Germinal center (tissue), 1 donor: ENCODE measurements at places on chromosomes 2 and 18.

- no peak for DNase-seq
These were observed 1145.7 kb upstream of the NXPH2 start for GRCh38 chr2:139925903-139926302.

DNA sequence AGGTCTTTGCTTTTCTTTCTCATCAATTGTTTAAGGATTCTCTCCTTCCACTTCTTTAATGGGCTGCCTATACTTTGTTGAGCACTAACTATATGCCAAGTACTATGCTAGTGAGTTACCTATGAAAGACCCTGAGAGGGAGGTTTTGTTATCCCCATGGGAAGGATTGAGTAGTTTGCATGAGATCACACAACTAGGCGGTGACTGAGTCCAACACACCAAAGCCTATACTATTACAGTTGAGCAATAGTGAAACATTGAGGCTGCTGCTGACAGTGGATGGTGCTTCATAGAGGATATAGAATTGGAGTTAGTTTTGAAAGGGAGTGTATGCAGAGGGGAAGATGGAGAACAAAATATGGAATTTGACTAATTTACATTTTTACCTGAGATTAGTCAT, 15.8 kb downstream of the NABP1 start:
- no peak for DNase-seq

DNA sequence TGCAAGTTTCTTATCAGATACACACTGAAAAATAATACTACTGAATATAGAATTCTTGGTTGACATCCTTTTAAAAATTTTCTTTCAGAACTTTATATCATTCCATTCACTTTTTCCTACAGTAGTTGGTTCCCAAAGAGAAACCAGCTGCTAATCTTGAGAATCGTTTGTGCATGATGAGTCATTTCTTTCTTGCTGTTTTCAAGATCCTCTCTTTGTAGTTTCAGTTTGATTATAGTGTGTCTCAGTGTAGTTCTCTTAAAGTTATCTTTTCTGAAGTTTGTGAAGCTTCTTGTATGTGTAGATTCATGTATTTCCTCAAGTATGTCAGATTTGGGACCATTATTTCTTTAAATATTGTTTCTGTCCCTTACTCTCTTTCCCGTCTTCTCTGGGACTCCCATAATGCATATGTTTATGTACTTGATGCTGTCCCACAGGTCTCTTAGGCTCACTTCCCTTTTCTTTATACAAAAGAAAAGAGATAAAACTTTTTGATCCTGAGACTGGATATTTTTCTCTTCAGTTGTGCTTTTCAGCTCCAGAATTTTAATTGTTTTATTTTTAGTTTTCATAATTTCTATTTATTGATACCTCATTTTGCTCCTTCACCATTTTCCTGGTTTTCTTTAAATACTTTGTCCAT, 801.0 kb downstream of the TDRD15 start:
- DNase-seq, result no peak

- DNase-seq, result no peak
These were observed 48.5 kb downstream of the CDK15 start for GRCh38 chr2:201854841-201855240.

GRCh38 chr18:67525328-67526099, 9.0 kb upstream of the DSEL start:
- DNase-seq, result no peak

- no peak for DNase-seq
These were observed 235.6 kb downstream of the ALPK2 start for GRCh38 chr18:58393295-58393694.

DNA sequence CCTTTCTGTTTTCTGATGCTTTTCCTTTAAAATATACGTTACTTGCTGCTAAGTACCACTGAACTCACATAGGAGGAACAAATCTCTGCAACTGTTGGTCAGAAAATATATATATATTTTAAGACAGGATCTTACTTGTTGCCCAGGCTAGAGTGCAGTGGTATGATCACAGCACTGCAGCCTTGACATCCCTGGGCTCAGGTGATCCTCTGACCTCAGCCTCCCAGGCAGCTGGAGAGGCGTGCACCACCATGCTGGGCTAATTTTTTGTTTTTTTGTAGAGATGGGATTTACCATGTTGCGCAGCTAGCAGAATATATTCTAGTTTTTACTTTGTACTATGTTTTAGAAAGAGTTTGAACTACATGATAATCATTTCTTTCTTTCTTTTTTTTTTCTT, 51.5 kb downstream of the EHBP1 start:
- no peak for DNase-seq

GRCh38 chr2:98832172-98832571, 101.2 kb upstream of the MGAT4A start:
- no peak for DNase-seq

DNA sequence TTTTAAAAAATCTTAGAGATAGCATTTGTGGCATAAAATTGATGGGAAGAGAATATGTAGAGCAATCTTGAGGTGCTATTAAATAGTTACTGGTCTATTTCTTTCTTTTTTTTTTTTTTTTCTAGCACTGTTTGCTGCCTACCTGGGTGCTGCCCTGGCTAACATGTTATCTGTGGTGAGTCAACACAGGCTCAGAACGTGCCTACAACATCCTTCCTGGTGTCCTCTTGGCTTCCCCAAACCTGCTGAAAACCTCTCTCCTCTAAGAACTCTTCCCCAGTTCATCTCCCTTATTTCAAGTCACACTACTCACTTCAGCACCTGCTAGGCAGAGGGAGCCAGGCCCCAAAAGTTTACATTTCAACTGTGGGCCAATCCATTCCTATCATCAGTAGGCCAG, 45.1 kb upstream of the SLC14A1 start:
- DNase-seq, result no peak

- peak; percentile 44 for DNase-seq
These were observed 185.9 kb downstream of the PDE1A start for GRCh38 chr2:182240862-182241371.

- DNase-seq, result no peak
These were observed 179.4 kb downstream of the TXNL1 start for GRCh38 chr18:56458770-56459712.

- DNase-seq, result no peak
These were observed 107.8 kb downstream of the ZNF521 start for GRCh38 chr18:25244170-25244569.

DNA sequence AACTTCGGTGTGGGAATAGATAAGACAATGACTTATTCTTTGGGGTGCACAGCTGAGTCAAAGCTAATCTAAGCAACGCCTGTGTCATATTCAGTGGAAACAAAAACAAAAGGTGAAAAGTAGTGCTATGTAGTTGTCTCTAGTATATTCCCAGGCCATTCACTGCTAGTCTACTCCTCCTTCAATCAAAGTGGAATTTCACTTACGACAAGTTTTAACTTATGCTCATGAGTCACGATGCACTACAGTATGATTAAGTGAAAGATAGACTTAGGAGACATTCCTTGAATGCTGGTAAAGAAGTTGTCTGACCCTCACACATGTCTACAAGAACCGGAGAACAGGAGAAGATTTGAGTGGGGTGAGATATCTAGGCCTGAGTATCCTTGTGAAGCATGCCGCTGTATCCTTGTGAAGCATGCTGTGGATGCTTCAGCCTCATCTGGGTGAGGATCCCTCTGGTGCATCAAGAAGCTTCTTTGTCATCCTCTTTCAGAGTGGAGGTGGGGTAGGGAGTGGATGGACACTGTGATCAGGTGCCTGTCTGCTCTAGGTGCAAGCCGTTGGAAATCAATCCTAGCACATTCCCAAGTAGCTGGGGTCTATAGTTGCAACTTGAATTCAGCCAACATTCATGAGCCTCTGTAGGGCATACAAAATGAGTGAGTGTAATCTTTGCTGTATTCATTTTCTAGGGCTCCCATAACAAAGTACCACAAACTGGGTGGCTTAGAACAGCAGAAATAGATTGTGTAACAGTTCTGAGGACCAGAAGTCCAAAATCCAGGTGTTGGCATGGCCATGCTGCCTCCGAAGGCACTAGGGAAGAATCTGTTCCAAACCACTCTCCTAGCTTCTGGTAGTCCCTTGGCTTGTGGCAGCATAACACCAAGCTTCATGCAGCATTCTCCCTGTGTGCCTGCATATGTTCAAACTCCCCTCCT, 173.5 kb upstream of the FN1 start:
- DNase-seq, result no peak

DNA sequence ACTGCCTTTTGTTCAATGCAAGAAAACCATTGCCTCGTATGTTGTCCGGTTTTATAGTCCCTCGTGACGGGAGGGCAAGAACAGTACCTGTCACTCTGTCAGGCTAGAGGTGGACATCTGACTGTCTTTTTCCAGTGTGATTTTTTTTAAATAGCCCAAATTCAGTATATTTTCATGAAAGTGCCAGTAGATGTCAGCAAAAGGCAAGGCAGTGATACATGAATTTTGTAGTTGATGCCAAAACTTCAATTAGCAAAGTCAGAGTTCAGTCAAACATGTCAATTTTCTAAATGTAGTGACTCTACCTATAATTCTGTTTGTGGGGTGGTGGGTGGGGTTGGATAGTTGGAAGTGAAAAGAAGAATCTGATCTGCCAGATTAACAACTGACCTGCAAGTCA, 296.0 kb upstream of the MC4R start:
- DNase-seq, result no peak

GRCh38 chr2:98580656-98581284, 27.5 kb downstream of the COA5 start:
- DNase-seq, result no peak

DNA sequence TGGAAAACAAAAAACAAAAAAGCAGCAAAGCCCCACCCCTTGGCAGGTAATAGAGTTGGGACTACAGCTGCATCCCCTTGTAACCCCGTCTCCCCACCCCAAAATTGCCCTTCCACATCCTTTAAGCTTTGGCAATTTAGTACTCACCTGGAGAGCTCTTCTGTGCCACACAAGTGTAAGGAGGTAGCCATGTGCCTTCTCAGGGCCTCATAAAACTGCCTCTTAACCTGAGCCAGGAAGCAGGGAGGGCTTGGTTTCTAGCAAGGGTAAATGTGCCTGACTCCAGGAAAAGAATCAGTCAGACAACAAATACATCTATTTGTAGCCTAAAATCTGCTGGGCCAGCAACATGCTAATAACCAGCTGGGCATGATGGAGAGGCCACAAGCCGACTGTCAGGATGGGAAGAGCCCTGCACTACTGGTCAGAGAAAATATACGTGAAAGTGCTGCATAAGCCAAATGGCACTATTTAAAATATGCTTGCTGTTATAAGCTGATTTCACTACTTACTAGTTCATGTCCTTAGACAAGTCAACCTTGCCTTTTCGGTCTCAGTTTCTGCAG, 46.3 kb downstream of the NOP58 start:
- DNase-seq, result no peak

DNA sequence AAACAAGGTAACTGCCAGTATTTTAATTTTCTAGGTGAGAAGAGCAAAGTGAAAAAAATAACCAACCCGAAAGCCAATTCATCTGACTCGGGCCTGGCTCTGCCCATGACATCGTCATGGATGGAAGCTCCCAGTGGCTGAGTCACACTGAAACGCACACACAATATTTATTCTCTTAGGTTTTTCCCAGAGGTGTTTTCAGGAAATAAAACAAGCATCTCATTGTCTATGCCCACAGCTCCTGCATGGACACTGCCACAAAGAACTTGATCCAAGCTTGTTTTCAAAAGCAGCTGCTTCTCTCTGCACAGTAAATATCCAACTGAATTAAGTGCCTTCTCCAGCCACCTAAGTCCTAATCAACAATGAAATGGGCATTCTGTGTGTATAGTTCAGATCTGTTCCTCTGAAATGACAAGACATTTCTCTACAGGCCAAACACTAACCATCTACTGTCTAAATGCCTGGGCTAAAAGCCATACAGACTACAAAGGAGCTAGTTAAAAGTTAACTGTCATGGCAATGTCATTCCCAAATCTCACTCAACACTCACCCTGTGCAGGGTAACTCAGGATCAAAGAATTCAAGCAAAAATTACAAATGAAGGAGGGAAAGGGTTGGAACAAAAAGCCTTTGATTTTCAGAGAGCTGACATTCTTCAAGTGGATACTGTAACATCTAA, 62.9 kb downstream of the RPL31 start:
- no peak for DNase-seq

DNA sequence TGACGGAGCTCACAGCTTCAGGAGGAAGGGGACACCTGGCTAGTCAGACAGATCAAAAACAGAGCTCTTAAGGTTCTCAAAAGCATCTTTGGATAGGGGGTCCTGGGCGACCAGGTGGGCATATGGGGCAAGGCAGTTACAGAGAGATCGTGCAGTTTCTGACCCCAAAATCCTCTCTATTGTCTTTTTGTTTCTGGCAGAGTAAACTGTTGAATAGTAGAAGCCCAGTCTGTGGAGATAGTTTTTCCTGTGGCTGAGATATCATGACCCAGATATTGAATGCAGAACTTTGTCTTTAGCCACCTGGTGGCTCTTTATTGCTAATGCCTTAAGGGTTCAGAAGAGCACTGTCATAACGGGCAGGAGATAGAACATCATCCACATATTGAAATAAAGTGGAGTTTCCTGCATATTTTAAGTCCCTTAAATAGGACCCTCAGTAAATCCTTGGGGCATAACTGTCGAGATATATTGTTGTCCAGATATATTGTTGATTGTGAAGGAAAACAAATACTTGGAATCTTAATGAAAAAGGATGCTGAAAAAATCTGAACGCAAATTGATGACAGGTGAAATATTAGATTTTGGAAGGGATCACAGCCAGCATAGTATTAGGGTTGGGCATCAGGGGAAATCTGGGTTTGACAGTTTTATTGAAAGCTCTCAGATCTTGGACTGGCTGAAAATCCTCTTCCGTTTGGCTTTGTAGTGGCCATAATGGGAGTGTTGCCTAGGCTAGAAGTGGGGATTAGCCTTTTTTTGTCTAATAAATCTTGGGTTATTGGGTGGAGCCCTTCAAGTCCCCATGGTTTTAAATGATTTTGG, 14.1 kb upstream of the ZDBF2 start:
- DNase-seq, result peak; percentile 49

GRCh38 chr2:172586245-172586891, 30.5 kb downstream of the PDK1 start:
- no peak for DNase-seq

- DNase-seq, result no peak
These were observed 8.7 kb upstream of the CHMP1B start for GRCh38 chr18:11842562-11842961.

DNA sequence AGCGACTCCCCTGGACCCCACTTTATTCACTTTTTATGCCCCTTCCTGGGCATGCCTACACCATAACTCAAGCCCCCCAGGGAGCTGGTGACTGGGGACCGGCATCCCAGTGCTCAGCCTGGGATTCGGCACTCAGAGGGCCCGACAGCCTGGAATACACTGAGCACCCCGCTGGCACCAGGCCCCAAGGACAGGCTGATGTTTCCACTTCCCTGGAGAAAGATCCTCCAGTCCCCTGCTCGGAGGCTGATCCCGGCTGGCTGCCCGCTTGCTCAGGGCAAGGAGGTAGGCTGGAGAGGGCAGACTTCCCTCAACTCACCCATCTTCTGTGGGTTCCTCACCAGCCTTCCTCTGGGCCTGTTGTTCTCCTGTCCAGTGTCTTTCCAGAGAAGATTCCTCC, 36.6 kb downstream of the ODC1 start:
- DNase-seq, result no peak

DNA sequence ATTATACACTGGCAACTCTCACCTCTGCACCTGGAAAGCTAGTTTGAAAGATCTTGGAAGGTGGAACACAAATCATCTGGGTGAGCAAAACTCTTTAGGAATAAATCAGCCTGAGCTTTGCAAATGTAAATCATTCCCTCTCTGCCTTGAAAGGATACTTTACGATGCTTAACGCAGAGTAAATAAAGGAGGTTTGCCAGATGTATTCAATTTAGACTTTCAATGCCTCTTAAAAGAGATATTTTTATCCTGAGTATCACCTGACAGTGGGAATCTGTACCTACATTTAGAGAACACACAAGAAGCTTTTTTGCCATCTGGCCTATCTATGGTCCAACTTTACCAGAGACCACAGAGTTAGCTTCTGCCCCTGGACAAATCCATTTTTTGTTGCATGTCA, 983.2 kb upstream of the CDH2 start:
- DNase-seq, result no peak

GRCh38 chr2:226115832-226116200, 683.8 kb downstream of the IRS1 start:
- DNase-seq, result no peak
